ENCODE measurements at places on chromosomes 13 and 19.
A peak's percentile ranks its signal among the peaks of the same experiment; 100 is the strongest.

- DNase-seq = no peak
These were observed 25.6 kb downstream of the DEDD2 start for GRCh38 chr19:42191855-42192254.

GRCh38 chr13:36919833-36920615 is at the start of gene SMAD9:
Gene SMAD9 (minus strand): TSS chr13:36920238. CDS start chr13:36879689, 40,549 bp downstream.
- DNase-seq = peak; percentile 80

DNA sequence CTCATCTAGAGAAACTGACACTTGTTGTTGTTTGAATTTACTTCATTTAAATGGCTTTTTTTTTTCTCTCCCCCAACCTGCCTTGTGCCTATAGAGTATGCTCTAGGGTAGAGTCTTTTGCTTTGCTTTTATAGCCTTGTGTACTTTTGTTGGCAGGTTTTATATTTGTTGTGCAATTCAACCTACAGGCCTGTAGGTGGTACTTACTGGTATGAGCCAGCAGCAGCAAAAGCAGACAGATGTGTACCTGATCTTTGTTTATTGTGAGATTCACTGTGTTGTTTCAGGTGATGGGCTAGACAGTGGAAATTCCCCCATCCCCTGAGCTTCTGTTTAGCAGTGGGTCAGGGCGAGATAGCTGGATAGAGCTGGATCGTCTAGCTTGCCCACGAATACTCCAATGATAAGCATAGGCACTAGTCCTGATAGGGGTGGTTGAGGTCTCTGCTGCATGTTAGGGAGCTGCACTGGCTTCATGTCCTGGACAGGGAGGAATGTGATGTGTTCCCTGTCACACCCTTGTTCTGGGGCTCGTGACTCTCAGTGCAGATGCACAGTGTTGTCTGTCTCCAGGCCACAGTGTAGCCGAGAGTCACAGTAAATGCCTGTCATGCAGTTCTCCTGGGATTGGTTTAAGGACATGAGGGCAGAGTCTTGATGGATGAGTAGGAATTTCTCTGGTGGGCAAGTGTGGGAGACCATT is 21.3 kb downstream of the DNAJC3 start:
- peak; percentile 53 for DNase-seq

- DNase-seq = no peak
These were observed 131.3 kb downstream of the CYSLTR2 start for GRCh38 chr13:48784916-48785548.

GRCh38 chr19:31332096-31332495 is 17.1 kb downstream of the TSHZ3 start:
- no peak for DNase-seq

DNA sequence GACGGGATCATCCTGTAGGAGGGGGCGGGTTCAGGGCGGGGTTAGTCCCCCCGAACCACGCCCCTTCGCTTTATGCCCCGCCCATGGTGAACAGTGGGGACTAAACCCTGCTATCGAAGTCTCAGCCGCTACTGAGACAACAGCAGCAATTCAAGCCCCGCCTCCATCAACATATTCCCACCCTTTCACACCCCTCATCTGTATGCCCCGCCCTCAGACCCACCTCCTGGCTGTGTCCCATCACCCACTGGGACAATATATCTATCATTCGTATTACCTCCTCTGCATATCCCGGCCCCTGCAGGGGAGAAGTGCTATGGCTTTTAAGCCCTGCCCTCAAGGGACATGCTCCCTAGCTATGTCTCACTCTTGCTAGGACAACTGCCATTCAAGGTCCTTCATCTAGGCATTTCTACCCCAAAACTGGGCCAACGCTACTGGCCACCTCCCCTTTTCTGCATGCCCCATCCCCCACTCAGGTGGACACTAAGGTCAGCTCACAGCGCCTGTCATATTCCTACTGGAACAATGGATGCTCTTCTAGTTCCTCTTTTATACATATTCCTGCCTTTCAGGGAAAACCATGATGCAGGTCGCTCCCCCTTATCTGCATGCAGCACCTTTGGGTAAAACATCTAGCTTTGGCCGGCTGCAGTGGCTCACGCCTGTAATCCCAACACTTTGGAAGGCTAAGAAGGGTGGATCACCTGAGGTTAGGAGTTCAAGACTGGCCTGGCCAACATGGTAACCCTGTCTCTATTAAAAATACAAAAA is 11.9 kb downstream of the LRFN1 start:
- peak; percentile 45 for DNase-seq

Measured in hematopoietic multipotent progenitor cell treated with erythropoietin and hydrocortisone succinate and interleukin-3 and kit ligand, for 4 days (in vitro differentiated cells).